Lower leg skin (tissue), 4 donors: ENCODE measurements at places on chromosomes 6 and 20. TPM values are rescaled to one million over a fixed set of nuclear protein-coding genes. Genes with fewer than 3 reads are reported as not detected.

OR2B6 gene
- total RNA-seq, result not detected

POLR1H gene
- total RNA-seq, result 37.5 TPM

SDCBP2 gene
- 193 TPM for total RNA-seq

SLC26A8 gene
- total RNA-seq, result not detected

TUBB2B gene
- total RNA-seq, result 1.0 TPM

EDN3 gene
- 0.38 TPM for total RNA-seq

GATA5 gene
- 2.4 TPM for total RNA-seq

DEFB132 gene
- not detected for total RNA-seq

ZSCAN23 gene
- 0.65 TPM for total RNA-seq

MAPK13 gene
- total RNA-seq, result 94.4 TPM

COL12A1 gene
- total RNA-seq, result 52.4 TPM

NNAT gene
- total RNA-seq, result 1.8 TPM

ZNF512B gene
- total RNA-seq, result 15.3 TPM

LTA gene
- not detected for total RNA-seq

TFAP2D gene
- total RNA-seq, result not detected

KIF3B gene
- 17.8 TPM for total RNA-seq
